CD4-positive, alpha-beta T cell treated with Interleukin-6 at 100 ng/mL for 8 hours (primary cell): ENCODE measurements at places on chromosomes 5 and 9.

- no peak for DNase-seq
Observed at GRCh38 chr9:124452841-124453585, 2.8 kb downstream of the ADGRD2 start.

DNA sequence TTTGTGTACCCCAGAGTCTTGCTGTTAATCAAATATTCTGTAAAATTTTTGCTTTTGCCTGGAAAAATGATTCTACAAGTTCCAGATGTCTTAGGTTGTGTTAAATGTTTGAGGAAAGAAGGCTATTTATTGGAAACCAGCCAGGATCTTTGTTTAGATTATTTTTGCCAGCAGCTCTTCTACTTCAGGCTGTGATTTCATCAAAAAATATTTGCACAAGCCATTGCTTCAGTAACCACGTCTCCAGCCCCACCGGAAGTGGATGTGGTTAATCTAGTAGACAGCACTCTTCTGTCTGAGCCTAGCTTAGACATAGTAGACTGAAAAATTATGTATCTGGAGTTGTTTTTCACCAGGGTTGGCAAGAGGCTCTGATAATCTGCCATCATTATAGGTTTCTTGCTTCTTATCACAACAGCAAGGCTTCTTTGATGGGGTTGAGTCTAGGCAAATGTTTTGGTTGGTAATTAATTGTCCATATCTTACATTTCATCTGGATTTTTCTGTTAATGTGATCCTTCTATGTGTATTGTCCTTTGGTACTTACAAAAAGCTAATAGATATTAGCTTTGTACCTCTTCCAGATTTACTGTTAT lies 17.1 kb downstream of the KCTD16 start:
- peak; percentile 88 for DNase-seq

GRCh38 chr9:77221431-77221830 lies 44.1 kb downstream of the VPS13A start:
- no peak for DNase-seq

- no peak for DNase-seq
Observed at GRCh38 chr9:136223871-136224640, 19.1 kb upstream of the LHX3 start.

GRCh38 chr9:28365020-28365640 lies 791.8 kb upstream of the C9orf72 start:
- no peak for DNase-seq

DNA sequence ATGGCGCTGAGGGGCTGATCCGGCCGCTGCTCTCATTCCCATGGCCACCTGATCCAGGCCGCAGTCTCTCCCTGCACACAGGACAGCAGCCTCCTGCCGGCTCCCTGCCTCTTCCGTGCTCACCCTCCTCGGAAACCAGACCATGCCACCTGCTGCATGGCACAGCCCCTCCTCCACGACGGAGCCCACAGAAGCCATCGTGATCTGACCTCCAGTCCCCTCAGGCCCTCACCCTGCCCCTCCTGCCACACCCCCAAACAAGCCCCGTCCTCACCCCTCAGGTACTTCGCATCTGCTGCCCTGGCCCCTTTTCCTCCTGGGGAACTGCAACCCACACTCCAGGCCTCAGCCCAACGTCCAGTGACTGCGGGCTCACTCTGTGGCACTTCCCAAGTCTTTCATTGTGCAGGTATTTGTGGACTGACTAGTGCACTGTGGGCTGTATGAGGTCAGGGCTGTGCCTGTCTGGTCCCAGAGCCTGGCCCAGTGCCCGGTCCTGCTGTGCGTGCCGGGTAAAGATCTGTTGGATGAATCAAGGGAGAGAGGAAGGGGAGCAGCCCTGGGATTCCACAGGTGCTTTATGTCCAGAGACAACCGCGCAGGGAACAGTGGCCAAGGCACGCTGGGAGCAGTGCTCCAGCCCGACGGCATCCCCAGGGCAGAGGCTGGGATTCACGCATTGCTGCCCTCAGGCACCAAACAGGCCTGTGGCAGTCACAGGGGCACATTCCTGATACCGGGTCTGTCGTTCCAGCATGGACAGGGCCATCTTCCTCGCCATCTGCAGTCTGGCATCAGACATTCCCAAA lies 86.1 kb downstream of the ADAMTS2 start:
- no peak for DNase-seq

- no peak for DNase-seq
Observed at GRCh38 chr9:26735160-26735559, 157.4 kb downstream of the CAAP1 start.

DNA sequence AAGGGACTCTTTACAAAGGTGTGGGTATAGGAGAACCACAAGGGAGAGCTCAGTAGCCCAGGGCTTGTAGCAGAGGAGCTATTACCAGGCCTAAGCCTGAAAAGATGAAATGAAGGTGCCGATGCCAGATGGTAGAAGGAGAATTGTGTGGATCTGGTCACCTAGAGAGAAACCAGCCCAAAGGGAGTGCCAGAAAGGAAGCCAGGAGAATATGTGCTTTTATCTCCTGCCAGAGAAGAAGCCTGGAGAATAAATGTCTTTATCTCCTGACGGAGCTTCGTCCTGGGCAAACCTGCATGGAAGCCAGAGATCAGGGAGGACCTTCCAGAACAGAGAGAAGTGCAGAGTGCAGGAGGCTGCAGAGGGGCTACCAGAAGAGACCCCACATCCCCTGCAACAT lies 142.6 kb downstream of the MED10 start:
- no peak for DNase-seq

- no peak for DNase-seq
Observed at GRCh38 chr5:142097681-142098080, 10.9 kb upstream of the NDFIP1 start.

GRCh38 chr9:94761481-94761880 lies 35.0 kb downstream of the AOPEP start:
- DNase-seq, result no peak

- DNase-seq, result no peak
Observed at GRCh38 chr9:100700689-100701318, 122.9 kb downstream of the CAVIN4 start.

DNA sequence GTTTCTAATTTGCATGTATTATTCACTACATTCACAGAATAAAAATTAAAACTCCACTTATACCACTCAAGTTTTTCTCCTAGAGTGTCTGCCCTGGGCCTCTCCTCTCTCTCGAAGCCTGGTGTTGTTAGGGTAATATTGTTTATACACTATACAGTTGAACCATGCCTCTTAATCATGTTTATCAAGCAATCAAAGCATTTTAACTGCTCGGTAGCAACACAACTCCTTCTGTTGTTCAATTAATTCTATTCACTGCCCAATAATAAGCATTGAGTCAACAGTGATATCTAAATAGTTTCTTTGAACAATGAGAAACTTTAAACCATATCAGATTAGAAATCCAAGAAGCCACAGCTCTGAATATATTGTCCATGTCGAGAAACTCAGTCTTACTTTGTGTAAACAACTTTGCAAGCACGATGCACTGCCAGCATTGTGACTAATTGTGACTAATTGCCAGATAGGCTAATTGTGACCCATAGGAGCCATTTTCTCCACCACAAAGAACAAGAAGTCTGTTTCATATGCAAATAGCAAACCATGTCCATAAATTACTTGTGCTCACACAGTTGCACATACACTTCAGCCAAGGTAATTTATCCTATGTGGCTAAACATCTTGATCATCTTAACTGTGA lies at the start of gene DNAH5:
TSS of gene DNAH5 (minus strand) at position 129 of the 640 bp plus-strand sequence. CDS start 250 bp downstream, outside the sequence.
- no peak for DNase-seq

DNA sequence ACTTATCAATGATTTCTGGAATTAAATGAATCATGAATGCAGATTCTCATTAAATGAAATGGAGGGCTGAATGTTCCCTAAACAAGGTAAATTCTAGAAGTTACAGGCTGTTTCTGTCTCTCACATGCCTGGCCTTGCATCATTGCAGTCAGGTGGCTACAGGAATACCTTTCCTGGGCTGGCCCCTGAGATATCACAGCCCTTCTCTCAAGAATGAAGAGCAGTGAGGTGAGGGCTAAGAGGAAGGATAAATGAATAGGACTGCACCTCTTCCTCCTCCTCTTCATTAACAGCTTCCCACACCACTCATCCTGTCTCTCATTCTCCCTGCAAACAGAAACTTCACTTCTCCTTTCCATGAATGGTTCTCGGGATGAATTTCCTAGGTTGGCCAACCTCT lies 22.5 kb downstream of the ARHGEF28 start:
- no peak for DNase-seq

DNA sequence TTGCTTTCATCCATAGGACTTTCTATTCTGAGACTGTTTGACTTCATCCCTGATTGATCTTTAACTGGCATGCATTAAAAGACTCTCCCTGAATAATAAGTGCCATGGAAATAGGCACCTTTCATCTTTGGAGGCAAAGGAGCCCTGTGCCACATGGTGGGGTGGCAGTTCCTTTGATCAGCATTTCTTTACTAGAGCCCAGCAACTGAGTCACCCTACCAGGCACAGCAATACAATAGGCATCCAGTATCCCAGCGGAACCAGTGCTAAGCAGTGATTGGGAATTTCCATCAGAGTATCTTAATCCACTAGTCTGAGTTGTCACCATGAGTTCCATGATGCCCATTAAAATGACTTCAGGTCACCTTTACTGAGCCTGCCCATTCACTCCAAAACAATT lies 476.1 kb upstream of the MPDZ start:
- DNase-seq, result no peak

- DNase-seq, result no peak
Observed at GRCh38 chr9:93955111-93955980, at the start of gene BARX1. BARX1 (minus strand) TSS chr9:93955355; CDS start chr9:93955146, 209 bp downstream.

DNA sequence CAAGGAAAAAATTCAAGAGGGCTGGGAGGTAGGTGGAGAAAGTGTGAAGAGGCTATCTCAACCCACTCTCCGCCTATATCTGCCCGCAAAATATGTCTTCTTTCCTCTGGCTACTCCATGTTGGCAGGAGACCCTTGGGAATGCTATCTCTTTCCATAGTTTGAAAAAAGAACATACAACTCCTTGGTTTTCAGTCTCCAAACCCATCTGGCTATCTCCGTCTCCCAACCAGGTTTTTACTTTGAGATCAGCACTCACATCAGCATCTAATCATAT lies 109.9 kb upstream of the IFNE start:
- DNase-seq, result no peak

- no peak for DNase-seq
Observed at GRCh38 chr5:123636006-123636405, 124.0 kb downstream of the CSNK1G3 start.

GRCh38 chr5:92907938-92908606 lies 672.9 kb downstream of the NR2F1-AS1 start:
- DNase-seq, result no peak

GRCh38 chr5:175252234-175252805 lies 191.7 kb downstream of the DRD1 start:
- no peak for DNase-seq

DNA sequence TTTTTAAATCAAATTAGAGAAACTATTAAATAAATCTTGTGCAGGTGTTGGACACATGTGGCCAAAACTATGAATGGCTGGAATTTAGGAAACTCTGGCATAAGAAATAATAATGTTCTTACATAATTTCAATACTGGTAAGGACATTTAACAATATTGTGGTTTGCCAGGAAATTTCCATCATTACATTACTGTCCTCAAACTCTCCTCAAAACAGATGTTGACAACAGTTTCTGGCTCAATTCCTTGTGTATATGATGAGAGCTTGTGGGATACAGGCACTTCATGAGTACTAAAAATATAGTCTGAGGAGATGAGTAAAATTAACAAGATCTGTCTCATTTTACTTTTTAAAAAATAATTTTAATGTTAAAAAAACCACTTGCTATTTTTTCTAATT lies 27.9 kb downstream of the MCTP1 start:
- no peak for DNase-seq

DNA sequence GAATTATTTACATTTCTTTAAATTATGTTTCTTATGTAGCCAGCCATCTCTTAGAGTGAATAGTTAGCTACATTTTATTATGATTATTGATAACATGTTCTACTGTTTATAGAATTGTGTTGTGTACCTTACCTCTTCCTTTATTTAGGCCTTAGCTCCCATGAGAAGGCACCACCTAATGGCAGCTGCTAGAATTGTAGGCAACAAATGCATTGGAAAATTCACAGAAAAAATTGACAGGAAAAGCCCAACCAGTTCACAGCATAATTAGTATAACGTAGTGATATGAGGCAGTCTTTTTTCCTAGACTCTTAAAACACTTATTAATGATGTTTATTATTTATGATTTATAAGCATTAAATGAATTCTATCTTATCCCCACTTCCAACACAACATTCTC lies 175.8 kb downstream of the WDR70 start:
- no peak for DNase-seq

- DNase-seq, result no peak
Observed at GRCh38 chr9:78614892-78615291, 318.0 kb downstream of the PSAT1 start.

DNA sequence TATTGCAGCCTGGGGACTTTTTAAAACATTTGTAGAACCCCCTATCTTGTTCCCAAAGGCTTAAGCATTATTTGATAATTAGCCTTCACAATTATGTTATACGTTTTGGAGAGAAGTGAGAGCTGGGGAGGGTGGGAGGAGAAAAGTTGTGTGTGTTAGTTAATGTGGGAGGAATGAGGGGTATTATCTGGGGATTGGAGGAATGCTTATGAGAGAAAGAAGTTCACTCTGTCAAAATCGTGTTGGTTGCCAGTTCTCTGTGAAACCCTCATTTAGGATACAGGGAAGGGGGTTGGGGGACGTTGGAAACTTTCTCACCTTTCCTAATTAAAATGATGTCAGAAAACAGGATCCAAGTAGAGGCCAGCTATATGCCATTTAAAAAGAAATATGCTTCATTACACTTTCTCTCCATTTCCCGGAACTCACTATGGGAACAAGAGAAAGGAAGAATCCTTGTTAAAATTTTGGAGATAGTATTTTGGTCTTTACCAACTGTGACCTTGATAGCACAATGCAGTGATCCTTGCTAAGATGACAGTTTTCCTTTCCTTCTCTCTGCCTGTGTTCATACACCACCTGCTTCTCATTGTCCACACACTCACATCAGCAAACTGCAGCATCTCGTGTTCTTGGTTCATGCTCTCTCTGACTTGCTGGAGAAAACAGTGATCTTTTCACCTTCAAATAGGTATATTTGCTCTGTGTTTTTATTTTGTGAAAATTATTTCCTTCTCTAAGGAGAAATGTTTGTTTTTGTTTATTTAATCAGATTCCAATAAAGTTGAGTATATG lies 336.7 kb upstream of the CLINT1 start:
- no peak for DNase-seq

DNA sequence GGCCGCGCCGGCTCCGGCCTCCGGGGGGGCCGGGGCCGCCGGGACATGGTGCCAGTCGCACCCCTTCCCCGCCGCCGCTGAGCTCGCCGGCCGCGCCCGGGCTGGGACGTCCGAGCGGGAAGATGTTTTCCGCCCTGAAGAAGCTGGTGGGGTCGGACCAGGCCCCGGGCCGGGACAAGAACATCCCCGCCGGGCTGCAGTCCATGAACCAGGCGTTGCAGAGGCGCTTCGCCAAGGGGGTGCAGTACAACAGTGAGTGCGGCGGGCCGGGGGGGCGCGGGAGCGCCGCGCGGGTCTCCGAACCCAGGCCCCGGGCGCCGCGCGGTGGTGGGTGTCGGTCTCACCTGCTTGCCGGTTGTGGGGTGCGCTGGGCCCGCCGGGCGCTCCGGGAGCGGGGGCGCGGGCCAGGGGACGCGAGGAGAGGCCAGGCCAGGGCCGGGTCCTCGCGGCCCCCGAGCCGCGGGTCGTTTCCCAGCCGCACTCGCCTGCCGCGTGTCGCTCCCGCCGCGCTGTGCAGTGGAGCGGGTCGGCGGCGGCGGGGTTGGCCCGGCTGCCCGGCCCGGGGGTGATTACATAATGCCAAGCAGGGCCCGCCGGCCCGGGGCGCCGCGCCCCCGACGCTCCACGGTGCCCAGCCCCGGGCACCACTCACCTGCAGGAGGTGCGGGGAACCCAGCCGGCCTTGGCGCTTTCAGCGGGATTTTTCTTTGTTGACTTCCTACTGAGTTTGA lies 492 bp downstream of the RABL6 start:
- DNase-seq, result peak; percentile 39
